ENCODE measurements at places on chromosomes 2 and 18. TPM values are rescaled to one million over a fixed set of nuclear protein-coding genes. Genes with fewer than 3 reads are reported as not detected.
A peak's percentile ranks its signal among the peaks of the same experiment; 100 is the strongest.

MSGN1 gene
- total RNA-seq = not detected

EN1 gene
- total RNA-seq = not detected

- DNase-seq = no peak
Measured at GRCh38 chr2:198630384-198630783, 826.0 kb downstream of the PLCL1 start.

DNA sequence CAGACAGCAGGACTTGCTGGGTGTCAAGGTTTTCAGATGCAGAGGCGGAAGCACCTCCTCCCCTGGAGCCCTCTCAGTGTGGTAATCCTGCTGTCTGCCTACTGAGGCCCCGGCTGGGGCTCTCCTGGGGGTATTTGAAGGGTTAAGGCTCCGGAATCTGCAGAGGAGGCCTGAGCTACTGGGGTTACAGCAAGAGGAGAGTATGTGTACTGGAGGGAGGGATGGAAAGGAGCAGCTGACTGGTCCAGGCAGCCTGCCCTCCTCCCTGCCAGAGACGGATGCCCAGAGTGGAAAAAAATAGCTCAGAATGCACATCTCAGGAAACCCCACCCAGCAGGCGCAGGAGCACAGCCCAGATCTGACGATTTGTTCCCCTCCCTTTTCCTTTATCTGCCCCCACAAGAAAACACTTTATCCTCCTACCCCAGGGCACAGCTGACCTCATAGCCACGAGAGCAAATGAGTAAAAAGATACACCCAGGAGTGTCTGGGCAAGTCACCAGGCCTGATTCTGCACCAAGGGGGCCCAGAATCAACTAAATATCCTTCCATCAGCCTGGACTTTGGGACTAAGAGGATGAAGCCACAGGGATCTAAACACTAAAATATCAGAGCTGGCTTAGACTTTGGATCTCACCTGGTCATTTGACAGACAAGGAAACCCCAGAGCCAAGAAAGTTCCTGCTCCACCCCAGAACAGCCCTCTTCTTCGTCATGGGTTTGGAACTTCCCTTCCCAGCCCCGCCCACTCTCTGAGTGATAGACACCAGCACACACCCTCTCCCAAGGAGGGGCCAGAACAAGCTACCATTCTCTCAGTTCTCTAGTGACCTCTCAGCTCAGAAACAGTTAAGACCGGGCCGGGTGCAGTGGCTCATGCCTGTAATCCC, 5.5 kb downstream of the TMBIM1 start:
- DNase-seq = peak; percentile 72

EPG5 gene
- total RNA-seq = 49.8 TPM

SMC6 gene
- 34.4 TPM for total RNA-seq

DNA sequence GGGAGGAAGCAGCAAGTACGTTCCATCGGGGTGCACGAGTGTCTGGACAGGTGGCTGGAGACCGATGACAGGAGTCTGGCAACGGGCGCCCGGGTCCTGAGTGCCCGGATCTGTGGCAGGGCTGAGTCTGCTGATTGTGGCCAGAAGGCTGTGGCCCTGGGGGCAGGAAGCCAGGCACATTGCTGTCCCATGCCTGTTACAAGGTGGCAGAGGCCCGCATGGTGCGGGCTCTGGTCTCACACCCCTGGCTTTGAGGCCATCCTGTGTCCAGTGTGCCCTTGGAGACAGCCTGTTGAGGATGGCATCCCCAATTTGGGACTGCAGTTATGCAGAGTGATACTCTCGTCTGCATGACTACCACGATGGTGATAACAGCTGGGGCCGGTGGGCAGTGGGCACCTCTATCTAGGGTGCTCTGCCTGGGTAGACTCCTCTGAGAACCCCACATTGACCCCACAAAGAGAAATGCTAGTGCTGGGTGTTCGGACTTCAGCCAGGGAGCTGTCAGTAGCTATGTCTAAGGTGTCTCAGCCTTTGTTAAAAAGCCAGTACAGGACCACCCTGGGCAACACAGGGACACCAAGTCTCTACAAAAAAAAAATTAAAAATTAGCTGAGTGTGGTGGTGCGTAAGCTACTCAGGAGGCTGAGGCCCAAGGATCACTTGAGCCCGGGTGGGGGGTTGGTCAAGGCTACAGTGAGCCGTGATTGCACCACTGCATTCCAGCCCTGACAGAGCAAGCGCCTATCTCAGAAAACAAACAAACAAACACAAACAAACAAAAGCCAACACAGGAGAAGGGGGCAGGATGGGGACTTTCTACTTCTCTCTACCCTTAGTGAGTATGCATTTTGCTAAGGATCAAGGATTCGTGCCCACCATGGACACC, 88.3 kb downstream of the RHOB start:
- DNase-seq = no peak

DNA sequence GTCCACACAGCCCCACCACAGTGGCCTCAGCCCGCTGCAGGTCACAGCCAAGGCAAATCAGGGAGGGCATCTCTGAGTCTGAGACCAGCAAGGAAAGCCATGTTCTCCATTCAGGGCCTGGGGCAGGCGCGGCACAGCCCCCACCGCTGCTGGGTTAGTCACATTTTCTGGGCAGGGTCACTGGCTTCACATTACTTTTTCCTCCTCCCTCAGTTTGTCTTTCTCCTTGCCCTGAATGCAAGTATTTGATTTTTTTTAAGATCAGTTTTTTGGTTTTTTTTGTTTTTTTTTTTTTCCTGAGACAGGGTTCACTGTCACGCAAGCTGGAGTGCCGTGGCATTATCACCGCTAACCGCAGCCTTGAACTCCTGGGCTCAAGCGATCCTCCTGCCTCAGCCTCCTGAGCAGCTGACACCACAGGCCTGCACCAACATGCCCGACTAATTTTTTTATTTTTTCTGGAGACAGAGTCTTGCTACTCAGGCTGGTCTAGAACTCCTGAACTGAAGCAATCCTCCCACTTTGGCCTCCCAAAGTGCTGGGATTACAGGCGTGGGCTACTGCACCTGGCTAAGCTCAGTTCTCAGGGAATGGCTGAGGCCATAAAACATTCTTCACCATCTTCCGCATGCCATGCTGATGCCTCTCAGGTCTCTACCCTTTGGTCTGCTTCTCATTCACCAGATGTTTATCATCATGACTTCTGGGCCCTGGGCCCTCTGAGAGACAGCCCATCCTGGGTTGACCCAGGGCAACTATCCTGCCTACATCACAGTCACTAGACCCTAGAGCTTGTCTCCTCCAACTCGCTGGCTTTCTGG, 628 bp upstream of the CAPG start:
- DNase-seq = no peak

DNA sequence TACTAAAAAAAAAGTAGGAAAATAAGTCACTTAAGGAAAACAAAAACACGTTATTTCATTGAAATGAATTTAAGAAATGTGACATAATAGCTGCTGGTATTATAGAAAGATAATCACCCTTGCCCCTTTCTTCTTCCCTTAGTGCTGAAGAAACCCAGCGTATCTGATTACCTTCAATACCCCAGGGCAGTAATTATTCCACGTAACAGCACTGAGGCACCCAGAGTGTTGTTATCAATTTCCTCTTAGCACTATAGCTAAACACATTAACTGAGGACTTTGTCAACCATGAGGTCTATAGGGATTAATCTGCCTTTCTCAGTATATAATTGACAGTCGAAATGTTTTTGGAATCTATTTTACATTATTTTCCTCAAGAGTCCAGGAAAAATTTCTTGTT, 180.0 kb upstream of the NXPH2 start:
- DNase-seq = no peak

DNA sequence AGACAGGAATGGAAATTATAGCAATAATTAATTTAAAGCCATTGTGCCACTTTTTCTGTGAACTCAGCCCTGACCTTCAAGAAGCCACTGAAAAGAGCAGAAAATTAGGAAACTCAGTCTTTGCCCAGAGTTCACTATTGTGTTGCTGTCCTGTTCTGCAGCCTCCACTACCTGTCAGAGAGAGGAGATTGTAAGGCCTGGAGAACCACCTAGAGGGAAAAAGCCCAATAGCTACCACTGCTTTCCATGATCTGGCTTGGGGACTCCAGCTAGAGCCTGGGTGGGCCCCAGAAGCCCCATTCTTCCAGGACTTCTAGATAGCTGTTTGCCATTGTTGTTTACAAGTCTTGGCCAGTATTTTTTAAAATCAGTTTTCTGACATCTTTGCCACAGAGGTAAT, 176.1 kb upstream of the KLF7 start:
- DNase-seq = no peak

- DNase-seq = no peak
Measured at GRCh38 chr2:20592106-20593071, 58.5 kb downstream of the HS1BP3 start.

DNA sequence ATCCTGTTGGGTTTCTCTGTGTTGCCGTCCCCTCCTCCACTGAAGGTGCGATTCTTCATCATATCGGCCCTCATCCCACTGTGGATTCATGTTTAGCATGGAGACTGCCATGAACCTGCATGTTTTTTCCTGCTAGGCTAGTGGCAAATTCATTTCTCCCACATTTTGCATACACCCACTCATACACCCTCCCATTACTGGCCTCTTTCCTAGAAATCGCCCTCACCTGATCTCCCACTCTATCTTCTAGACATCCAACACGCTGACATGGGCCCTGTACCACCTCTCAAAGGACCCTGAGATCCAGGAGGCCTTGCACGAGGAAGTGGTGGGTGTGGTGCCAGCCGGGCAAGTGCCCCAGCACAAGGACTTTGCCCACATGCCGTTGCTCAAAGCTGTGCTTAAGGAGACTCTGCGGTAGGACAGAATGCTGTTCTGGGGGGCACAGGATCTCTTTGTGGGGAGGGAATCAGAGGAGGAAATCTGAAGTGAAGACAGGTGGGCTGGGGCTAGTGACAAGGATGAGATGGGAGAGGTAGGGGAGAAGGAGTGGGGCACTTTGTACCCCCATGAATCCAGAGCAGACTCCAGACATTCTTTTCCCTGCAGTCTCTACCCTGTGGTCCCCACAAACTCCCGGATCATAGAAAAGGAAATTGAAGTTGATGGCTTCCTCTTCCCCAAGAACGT, 17.7 kb downstream of the PRKAG3 start:
- DNase-seq = no peak

MYCN gene
- 2.2 TPM for total RNA-seq

- no peak for DNase-seq
Measured at GRCh38 chr2:39399570-39399969, 37.5 kb downstream of the MAP4K3 start.

GRCh38 chr2:110903548-110903947, 171.2 kb downstream of the ACOXL start:
- no peak for DNase-seq

LBX2 gene
- total RNA-seq = not detected

- DNase-seq = no peak
Measured at GRCh38 chr18:3097082-3097481, 84.1 kb upstream of the LPIN2 start.

DNA sequence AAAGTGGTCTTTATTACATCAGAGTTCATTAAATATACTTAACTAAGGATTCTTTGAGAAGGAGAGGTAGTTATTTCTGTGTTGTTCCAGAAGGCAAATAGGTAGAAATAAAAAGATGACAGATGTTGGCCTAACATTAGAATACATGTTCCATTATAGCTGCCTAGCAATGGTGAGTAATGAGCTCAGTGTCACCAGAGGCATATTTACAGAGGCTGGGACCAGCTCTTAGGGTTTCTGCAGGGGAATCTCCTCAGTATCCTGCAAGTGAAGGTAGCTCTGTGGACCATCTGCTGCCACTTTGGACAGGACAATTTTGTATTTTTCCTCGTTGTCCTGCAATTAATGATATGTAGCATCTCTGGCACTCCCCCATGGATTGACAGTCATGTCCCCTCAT, 416.0 kb downstream of the THSD7B start:
- DNase-seq = no peak

NOSTRIN gene
- total RNA-seq = not detected

GRCh38 chr2:128612628-128613027, 294.0 kb upstream of the HS6ST1 start:
- no peak for DNase-seq

- DNase-seq = no peak
Measured at GRCh38 chr18:59787998-59788790, 91.0 kb upstream of the CCBE1 start.

DNA sequence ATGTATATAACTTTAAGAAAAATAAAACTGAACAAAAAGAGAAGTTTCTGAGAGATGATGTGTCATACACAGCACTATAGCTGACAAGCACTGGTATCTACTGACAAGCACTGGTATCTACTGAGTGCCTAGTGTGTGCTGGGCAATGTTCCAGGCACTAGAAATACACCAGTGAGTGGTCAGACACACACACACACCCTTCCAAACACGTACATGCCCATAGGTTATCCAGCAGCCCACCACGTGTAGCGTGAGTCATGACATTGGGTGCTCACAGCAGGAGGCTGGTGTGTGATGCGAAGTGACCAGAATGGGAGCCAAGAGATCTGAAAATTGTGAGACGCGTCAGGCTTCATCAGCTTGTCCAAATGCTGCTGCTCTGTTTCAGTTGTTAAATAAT, 12.2 kb upstream of the GNAL start:
- DNase-seq = no peak

TSPYL6 gene
- not detected for total RNA-seq

CFAP221 gene
- not detected for total RNA-seq

DNA sequence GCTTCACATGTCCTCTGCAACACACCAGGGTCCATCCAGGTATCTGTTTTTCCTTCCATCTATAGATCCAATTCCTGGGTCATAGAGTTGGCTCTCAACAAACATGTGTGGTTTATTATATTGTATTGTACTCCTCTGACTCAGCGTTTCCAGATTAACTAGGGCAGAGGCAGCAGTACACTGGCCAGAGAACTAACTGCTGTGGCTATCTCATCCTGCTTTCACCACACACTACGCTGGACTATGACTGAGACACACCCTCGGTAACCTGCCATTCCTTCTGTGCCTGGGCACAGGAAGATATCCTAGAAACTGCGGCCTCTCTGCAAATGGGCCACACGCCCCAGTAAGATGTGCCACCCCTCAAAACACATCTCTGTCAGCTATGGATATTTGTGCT, 159.8 kb upstream of the STK17B start:
- DNase-seq = no peak

RESP18 gene
- not detected for total RNA-seq

Measured in CD4-positive, CD25-positive, alpha-beta regulatory T cell (primary cell).